ENCODE measurements at places on chromosomes 2 and 18.

- DNase-seq = no peak
Measured at GRCh38 chr2:237182422-237183123, 96.9 kb downstream of the COPS8 start.

GRCh38 chr2:173667014-173667413 is 298.2 kb downstream of the SP3 start:
- DNase-seq = no peak

DNA sequence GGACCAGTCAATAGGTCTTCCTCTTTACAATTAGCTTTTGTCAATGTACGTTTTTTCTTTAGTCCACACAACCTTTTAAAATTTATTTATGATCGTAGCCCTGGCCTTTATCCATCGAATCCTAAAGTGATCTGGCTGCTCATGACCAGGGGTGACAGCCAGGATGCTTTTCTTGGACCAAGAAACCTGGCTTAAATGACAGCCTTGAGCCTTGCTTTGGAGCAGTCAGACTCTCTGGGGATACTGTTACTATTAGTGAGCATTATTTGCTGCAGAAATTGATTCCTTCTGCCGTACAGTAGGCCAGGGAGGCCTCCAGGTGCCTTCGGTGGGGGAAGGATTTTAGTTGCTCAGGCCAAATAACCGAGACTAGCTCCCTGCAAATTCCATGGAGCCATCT is 70.2 kb downstream of the AGAP1 start:
- DNase-seq = no peak

- DNase-seq = no peak
Measured at GRCh38 chr2:38057651-38058410, 18.1 kb downstream of the CYP1B1 start.

DNA sequence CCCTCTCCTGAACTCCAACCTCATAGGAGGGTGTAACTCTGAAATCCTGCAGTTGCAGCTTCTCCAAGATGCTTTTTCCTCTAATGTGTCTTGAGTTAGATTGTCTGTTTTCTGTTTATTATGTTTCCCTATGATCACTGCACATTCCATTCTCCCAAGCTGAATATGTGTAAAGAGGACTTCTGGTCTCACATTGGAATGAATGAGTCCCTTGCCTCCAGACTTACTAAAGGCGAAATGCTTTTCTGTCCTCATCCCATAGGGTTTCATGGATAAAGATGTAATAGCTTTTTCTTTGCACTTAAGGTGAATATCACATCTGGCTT is 35.5 kb upstream of the CYP27A1 start:
- peak; percentile 57 for DNase-seq

DNA sequence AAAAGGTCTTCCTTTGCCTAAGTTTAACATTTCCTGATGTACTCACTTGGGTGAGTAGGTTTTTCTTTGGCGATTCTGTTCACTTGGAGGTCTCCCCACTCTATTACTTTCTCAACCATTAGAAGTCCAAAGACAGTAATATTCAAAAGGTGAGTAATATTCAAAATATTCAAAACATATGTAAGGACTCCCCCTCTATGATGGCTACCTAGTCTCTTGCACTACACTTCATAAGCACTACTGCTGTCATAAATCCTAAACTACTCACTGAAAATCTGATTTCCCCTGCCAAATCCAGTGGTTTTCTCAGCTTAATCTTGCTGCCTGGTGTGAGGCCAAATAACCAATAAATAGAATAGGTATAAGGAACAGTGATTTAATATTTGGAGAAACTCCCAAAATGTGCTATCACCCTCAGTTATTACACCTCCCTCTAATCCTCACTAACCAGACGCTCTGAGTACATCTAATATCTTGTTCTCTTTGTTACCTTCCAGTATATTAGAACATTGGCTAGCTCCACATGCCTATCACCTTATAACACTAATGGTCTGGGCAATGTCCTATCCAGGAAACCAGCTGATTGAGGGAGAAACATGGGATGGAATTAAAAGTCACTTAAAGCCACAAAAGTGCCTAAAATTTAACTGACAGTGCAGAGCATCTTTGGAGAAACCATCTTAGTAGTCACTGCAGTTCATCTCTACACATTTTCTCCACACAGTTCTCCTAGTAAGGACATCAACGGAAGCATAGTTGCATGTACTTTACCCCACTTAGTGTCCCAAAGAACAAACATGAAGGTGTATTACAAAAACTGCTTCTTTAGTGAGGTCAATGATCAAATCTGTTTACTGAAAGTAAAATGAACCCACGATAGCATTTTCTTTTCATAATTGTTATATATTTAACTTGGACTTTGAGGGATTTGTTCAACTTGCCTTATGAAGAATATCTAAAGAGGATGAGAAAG is 54.8 kb downstream of the MBD2 start:
- DNase-seq = no peak

DNA sequence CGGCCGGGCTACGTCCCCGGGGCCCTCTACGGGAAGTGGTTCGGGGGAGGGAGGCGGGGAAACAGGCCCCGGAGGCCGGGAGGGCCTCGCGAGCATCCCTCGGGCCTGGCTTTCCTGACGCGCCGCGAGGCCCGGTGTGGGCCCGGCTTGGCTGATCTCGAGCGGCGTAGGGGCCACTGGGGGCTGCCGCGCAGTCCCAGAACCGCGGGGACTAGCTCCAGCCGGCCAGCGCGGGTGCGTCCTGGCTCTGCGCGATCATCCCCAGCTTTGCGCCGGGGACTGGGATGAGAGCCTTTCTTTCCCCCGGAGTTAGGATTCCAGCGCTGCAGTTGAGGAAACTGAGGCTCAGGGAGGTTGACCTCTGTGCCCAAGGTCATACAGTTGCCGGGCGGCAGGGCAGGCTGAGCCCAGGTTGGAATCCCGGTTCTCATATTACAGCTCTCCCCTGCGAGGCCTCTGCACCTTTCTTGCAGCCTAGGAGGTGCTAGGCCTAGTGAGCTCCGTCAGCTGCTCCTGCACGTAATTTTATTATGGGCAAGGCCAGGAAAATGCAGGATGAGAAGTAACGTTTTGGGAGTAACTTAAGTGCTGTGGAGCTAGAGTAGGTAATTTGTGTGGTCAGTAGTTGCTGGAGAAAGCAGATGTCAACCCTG is 501 bp downstream of the LPIN1 start:
- peak; percentile 44 for DNase-seq

- no peak for DNase-seq
Measured at GRCh38 chr2:30584116-30584515, 137.1 kb downstream of the LCLAT1 start.

Data from pons (tissue), 1 donor.